ENCODE measurements at places on chromosomes 13 and 19.
A peak's percentile ranks its signal among the peaks of the same experiment; 100 is the strongest.

DNA sequence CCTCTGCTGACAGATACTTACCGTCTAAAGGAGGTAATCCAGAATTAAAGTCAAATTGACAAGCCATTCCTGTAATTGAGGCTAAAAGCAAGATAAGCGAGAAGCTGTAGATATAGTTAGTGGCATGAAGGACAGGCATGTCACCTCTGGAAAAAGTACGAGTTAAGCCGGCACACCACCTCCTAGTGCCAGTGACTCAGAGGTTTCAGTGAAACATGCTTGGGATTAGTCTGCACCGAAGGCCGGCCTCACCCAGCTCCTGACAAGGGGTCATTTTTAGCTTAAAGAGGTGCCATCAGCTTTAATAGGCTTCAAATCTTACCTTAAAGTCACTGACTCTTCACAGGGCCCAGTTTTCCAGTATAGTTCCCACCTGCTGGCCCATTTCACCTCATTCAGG is 838.0 kb downstream of the UQCRFS1 start:
- DNase-seq: no peak

DNA sequence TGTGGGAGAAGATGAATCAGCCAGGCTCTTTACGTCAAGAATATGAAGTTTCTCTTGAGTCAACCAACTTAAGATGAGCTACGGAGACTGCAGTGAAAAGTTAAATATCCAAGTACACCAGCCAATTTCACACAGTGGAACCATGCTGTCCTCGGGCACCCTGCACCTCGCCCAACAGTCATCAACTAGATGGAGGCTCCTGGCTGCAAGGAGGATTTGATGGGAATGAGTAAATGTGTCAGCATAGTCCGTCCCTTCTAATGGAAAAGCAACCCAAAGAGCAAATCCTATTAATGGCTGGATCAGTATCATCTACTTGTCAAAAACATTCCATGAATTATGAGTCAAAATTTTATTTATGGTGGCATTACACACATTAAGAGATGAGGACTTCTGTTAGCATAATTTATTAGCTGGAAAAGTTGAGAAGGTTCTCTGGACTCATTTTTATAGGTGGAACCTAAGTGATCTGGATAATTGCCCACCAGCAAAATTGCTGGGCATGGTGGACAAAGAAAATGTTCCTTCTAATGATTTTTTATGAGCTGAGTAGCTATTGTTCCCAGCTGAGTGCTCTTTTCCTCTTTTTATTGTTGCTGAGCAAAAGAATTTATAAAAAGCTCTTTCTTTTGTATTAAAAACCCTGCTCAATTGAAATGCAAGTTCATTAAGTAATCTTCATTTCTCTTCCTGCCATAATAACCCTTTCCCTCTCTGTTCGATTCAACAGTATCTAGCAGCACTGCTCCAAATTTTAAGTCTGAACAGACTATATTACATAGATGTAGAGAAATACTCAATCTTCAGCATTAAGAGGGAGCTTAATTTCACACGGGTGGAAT is 88.4 kb downstream of the DNAJC15 start:
- no peak for DNase-seq

- DNase-seq: no peak
These were observed 20.8 kb upstream of the ASF1B start for GRCh38 chr19:14156971-14157717.

DNA sequence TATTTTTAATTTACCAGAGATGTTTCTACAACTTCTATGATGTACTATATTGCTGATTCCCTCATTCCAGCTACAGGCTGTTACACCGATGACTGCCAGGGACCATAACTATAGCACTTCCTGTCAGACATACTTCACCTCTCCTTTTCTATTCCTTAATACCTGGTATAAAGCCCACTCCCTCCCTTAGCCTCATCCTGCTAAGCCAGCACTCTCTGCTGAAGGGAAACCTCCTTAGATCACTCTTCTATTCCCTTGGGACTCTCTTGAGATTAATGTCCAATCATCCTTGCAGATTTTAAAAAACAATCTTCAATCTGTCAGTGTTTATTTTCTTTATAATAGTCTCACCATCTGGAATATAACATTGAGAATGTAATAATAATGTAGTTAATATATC is 127.9 kb downstream of the DIAPH3 start:
- no peak for DNase-seq

GRCh38 chr13:113455384-113455783 is 2.1 kb upstream of the ADPRHL1 start:
- no peak for DNase-seq

DNA sequence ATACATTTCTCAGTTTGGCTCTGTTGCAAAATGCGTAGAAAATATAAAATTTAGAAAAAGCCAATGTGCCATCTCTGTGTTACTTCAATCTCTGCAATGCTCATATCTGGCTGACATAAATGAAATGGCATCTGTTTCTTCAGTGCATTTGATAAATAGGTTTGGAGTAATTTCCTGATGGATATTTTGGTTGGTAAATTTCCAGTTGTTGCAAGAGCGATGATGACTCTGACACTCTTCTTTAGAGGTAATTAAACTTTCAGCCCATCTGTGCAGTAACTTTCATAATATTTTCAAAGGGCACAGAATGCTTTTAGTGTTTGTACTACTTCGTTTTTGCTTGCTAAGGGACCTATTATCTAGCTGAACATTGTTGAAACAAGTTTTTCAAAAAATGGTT is 1286.4 kb downstream of the PCDH9 start:
- no peak for DNase-seq

DNA sequence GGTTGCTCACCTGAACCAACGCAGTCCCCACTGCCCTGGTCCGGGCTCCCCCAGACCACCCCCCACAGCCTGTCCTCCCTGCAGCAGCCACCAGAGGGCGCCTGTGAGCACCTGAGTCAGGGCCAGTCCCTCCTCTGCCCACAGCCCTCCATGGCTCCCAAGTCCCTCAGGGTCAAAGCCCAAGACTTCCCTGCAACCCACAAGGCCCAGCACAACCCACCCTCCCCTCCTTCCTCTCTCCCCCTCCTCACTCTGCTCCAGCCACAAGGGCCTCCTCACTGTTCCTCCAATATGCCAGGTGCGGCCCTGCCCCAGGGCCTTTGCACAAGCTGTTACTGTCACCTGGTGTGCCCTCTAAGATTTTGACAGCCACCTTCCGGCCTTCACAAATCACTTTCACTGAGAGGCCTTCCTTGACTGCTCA is 10.9 kb downstream of the GNA15 start:
- DNase-seq: no peak

GRCh38 chr19:47697863-47698609 is 15.2 kb upstream of the EHD2 start:
- DNase-seq: peak; percentile 64

GRCh38 chr19:14317157-14317556 is 64.1 kb upstream of the ADGRE5 start:
- DNase-seq: no peak

DNA sequence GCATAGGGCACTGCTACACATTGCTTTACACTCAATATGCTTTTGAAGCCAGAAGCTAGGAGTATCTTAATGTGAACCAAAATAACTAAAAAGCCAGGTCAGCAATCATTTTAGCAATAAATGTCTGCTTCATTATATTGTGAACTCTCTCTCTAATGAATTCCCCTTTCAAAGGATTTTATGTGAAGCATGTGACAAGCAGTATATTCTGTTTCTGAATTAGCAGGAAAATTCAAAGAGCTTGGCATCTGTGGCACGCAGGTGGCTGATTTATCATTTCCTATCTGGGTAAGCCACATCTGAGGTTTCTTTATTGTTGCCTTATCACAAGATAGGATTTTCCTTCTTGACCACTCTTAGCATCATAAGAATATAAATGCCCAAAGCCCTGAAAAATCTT is 56.8 kb upstream of the KLF12 start:
- DNase-seq: no peak

DNA sequence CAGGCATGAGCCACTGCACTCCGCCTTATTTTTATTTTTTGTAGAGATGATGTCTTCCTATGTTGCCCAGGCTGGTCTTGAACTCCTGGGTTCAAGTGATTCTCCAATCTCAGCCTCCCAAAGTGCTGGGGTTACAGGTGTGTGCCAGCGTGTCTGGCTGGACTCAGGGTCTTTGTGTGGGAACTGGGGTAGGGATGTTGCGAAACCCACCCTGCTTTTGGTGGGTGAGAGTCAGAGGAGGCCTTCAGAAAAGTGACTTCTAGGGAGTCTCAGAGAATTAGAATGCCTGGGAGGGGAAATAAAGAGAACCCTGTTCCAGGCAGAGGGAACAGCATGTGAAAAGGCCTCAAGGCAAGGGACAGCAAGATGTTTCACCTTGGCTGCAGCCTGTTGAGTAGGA is 13.2 kb downstream of the TLE5 start:
- no peak for DNase-seq

DNA sequence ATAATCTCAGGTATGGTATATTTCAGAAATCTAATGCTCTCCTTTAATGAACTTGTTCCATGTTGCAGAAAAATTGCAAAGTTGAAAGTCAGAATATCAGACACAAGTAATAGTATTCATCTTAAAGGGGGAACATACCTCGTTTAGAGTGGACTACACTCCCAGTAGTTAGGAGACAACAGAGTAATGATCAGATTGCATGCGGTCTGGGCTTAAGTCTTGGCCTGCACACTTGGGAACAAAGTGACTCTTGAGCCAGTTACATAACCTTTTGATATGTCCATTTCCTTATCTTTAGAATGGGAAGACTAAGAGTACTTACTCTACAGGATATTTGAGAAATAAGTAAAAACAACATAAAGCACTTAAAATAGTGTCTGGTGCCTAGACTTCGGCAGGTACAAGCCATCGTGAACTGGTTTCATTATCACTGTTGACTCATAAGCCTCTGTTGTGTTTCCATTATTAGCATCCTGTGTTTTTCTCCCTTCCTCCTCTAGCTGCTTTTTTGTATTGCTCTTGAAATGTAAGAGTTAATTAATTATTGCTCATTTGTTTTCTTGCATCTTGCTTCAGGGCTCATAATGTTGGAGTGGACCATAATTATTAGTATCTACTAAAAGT is 53.0 kb downstream of the DPY19L3 start:
- no peak for DNase-seq

DNA sequence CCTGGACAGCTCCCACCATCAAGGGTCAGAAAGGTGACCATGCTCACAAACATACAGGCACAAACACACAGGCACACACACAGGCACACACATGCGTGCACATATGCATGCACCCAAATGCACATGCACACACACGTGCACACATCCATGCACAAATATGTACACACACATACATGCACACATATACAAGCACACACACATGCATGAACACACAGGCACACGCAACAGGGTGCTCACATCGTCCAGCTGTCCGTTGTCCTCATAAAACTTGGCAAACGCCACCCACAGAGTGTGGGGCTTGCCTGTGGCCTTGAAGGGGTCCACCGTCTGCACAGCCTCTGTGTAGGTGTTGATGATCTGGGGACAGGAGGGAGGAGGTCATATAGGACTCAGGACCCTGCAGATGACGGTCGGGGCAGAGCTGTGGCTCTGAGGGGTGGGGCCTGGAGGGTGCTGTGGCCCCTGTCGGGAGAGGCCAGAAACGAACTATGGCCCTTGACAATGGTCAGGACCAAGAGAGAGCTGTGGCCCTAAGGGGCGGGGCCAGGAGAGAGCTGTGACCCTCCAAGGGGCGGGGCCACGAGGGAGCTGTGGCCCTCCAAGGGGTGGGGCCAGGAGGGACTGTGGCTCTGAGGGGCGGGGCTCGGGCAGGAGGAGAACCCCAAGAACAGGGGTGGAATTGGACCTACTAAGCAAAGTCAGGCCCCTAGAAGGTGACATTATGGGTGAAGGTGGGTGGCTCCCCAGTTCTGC is 6.2 kb downstream of the XAB2 start:
- DNase-seq: no peak

GRCh38 chr13:22187329-22187728 is 516.5 kb downstream of the FGF9 start:
- DNase-seq: no peak

DNA sequence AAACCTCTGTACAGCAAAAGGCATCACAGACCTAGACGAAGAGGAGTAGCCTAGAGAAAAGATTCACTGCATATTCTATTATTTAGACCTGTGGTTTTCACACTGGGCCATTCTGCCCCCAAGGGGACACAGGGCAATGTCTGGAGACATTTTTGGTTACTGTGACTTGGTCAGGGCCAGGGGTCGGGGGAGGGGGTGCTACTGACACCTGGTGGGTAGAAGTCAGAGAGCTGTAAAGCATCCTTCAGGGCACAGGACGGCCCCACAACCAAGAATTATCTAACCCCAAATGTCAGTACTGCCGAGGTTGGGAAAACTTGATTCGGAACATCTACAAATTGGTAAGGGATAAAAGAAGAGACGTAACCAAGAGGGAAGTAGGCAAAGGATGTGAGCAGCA is 11.3 kb downstream of the ELAVL1 start:
- DNase-seq: no peak

GRCh38 chr13:67366533-67366932 is 136.4 kb upstream of the PCDH9 start:
- no peak for DNase-seq

DNA sequence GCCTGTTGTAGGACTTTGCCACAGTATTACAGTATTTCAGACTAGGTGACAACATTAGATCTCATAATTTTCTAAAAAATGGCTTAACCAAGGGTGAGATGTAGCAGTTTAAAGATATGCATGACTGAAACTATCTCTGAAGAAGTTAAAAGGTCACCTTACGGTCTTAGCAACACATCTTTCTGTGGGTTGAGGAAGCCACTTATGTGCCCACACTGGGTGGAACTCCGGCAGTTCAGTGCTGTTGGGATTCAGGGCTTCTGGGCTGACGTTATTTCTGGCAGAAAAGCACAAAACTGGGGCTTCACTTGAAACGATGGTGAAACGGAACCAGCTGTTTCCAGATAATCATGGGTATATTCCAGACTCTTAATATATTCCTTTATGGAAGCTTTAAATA is 697.3 kb downstream of the PCDH9 start:
- DNase-seq: no peak

DNA sequence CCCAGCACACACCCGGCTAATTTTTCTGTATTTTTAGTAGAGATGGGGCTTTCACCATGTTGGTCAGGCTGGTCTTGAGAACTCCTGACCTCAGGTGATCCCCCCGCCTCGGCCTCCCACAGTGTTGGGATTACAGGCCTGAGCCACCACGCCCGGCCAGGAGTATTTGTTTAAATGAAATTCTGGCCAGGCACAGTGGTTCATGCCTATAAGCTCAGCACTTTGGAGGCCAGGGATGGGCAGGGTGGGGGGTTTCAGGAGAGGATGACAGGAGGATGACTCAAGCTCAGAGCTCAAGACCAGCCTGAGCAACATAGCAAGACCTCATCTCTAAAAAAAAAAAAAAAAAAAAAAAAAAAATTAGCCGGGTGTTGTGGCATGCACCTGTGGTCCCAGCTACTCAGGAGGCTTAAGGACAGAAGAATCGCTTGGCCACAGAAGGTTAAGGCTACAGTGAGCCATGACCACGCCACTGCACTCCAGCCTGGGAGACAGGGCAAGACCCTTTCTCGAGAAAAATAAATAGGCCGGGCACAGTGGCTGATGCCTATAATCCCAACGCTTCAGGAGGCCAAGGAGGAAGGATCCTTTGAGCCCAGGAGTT is 8.2 kb upstream of the DHDH start:
- DNase-seq: no peak

GRCh38 chr19:35347171-35347929 is at the start of gene FFAR1:
Gene FFAR1 (plus strand): TSS chr19:35347902. CDS start chr19:35351552, 3,650 bp downstream.
- no peak for DNase-seq

All from smooth muscle cell of the brain vasculature (primary cell).